ENCODE measurements at places on chromosomes 11 and 22. TPM values are rescaled to one million over a fixed set of nuclear protein-coding genes. Genes with fewer than 3 reads are reported as not detected.

GRCh38 chr11:75606099-75606498 lies 44.0 kb downstream of the SERPINH1 start:
- DNase-seq = no peak

GRCh38 chr11:118672846-118673245 lies 6.6 kb downstream of the TREH start:
- DNase-seq = no peak

The GNB1L gene
- 3.4 TPM for total RNA-seq

DNA sequence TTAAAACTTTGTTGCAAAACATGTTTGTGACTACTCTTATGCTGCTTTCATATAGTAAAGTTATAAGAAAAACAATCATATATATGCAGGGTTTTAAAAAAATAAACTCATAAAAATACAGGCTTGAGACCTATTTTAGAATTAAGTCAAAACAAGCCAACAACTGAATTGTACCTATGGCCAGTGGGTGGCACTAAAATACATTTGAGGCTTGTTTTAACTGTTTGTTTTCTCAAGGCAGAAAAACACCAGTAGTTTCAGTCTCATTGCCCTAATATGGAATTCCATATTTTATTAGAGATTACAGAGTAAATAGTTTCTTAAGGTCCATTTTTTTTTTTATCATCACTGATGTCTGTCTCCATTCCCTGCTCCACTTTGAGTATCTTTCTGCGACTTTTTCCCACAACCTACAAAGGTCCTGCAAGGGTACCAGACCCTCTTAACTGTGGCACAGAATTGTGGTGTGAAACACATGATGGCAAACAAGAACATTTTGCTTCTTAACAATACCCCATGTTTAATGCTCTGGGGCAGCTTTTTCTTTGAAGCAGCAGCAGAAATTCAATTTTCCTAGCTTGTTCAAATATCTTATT lies 8.5 kb upstream of the CCDC89 start:
- no peak for DNase-seq

DNA sequence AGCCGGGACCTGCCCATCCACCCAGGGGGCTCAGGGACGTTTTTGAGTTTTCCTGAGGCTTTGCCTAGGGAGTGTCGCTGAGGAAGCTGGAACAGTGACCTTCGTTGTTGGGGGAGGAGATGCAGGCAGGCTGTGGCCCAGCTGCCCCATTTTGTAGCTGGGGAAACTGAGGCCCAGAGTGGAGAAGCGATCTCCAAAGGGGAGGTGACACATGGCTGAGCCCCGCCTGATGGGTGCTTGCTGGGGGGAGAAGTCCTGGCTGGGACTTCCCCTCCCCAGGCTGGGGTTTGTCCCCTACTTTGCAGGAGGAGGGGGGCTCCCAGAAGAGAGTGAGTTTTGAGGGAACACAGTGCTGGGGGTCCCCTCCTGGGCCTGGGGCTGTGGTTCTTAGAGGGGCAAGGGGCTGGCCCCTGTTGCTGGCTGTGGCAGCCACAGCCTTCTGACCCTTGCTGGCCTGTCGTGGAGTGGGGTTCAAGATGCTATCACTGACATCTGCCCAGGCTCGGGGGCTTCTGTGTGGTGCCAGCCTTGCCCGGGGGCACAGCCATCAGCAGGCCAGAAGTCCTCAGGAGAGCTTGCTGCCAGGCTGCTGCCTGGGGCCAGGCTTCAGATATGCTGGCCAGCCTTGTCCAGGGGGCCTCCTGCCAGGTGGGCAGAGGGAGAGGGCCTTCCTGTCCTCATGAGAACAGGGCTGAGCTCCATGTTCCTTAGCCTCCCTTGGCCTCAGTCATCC lies 21.4 kb downstream of the KCNQ1 start:
- DNase-seq = no peak

DNA sequence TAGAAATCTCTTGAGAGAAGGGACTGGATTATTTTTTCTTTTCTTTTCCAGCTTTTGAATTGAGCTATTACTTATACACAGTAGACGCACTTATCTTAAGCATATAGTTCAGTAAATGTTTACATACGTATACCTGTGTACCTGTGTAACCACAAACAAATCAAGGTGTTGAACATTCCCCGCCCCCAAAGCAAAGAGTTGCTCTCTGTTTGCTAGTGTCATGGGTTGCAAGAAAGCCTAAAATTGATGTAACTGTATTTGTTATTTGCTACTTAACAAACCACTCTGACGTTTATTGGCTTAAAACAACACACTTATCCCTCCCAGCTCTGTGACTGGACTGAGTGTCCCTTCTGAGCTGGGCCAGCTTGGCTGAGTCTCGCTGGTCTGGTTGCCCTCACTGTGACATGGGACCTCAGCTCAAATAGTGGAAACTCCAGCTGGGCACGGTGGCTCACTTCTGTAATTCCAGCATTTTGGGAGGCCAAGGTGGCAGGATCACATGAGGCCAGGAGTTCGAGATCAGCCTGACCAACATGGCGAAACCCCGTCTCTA lies 25.4 kb upstream of the CABP2 start:
- DNase-seq = no peak

DNA sequence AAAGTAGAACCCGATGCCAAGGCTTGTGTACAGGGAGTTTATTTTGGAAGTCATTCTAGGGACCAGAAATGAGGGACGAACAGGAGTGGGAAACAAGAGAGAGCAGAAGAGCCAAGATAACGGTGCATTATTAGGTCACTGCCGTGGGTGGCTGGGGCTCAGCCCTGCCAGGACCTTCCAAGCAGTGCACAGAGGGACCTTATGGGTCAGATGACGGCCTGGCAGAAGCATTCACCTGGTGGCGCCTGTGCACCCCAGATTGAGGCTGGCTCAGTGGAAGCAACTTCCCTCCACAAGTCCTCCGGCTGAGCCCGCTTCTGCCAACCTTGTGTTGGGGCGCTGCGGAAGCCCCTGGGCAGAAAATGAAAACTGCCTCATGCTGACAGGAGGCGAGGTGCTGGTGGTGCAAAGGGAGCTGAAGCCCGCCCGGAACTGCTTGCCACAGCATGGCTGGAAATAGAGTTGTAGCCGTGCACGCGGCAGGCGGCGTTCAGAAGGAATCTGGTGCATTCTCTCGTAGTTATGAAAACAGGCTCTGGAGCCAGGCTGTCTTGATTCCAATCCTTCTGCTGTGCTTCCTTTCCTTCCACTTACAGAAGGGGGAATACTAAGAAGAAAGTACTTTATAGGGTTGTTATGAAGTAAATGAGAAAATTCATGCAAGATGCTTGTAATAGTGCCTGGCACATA lies 22.2 kb upstream of the TP53I11 start:
- peak; percentile 44 for DNase-seq

DNA sequence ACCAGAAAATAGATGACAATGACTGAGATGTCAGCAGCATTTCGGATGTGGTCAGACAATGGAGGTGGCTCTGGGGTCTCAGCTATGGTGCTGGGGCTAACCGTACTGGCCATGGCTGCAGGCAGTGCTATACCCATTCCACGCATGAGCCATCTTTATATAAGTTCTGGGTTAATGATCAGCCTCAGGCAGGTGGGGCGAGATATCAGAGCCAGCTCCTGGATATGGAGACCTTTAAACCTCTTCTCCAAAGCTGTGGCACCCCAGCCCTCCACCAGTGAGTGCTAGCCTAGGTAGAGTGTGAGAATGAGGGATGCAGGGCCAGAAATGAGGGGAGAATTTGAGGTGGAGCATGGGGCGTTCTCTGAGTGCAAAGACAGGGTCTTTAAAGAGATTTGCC lies at the start of gene SLC5A4:
Gene SLC5A4 (minus strand): TSS at position 131 of the 400 bp plus-strand sequence. CDS start 18 bp downstream, at position 113.
- DNase-seq = no peak

- no peak for DNase-seq
Observed at GRCh38 chr11:128840137-128840536, 27.0 kb downstream of the KCNJ1 start.

The STK33 gene
- 22.4 TPM for total RNA-seq

DNA sequence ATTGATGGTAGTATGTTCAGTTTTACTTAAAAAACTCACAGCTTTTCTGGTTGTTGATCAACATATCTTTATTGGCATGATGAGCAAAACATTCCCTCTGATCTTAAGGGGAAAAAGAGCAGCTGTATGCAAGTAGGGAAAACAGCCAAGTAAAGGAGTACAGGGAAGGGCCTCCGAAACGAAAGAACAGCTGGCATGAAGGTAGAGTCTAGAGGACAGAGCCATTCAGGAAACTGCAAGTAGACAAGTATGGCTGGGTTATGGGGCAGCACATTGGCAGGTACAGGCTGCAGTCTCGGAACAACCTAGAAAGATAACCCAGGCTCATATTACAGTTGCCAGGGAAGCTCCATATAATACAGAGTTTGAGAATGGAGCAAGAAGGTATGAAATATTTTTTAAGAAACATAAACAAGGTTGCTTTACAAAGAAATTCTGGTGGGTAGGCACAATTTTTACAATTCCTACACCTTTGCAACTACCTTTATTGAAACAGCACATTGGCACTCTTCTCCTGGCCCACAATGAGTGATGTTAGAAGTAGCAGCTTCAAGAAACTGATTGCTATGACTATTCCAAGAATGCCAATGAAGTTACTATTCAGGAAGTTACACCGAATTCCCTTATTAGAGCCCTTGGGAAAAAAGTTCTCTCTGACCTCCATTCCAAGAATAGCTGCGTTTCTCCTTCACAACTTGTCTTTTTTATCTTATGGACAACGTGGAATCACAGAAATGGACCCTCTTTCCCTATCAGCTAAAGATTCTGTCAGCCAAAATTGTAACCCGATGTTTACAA lies 45.2 kb downstream of the LGR4 start:
- no peak for DNase-seq

GRCh38 chr11:15826826-15827225 lies 529.5 kb downstream of the SOX6 start:
- peak; percentile 62 for DNase-seq

The DDIAS gene
- total RNA-seq = 0.52 TPM

- DNase-seq = no peak
Observed at GRCh38 chr11:109677876-109678275, 255.9 kb downstream of the C11orf87 start.

DNA sequence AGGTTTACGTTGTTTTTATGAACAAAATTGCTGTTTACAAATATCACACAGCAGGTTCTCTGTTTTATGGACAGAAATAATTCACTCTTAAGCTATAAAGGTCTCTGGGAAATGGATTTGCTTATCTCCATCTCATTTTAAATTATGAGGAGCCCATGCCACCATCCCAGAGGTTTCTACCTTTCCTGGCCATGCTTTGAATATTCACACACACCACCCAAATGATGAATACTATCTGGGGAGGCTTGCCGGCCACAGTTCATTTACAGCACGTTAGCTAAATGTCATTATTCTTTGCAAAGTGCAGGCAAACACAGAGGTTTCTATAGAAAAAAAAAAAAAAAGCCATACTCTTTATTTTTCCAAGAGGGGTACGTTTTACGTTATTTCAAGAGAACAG lies 1446.7 kb downstream of the FAM181B start:
- DNase-seq = no peak

The PRDM11 gene
- 16.9 TPM for total RNA-seq

- DNase-seq = no peak
Observed at GRCh38 chr11:62514151-62514550, 32.5 kb downstream of the AHNAK start.

- no peak for DNase-seq
Observed at GRCh38 chr22:26648011-26648497, 9.3 kb upstream of the MIAT start.

The CCS gene
- 26.8 TPM for total RNA-seq

GRCh38 chr11:101327908-101328307 lies 198.3 kb upstream of the PGR start:
- no peak for DNase-seq

Data from left ventricle myocardium superior (tissue), 1 donor.